ENCODE measurements at places on chromosomes 1 and 21.

DNA sequence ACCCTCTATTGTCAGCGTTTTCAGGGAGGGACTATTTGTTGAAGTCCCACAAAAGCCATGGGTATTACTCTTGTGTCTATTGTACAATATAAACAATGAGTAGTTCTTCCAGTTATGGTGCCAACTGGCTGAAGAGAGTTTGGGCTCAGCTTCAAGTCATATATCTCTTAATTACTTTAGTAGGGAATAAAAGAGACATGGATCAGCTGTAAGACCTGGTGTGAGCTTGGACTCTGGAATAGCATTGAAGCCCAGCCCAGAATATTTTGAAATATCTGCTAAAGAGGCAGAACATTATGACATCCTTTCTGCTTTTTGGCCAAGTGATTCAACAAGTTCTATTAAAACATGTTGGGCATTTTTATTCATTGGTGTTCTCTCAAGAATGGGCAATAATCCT is 224.9 kb downstream of the BACH1 start:
- peak; percentile 82 for DNase-seq

- no peak for DNase-seq
Measured at GRCh38 chr1:180515364-180515763, 13.0 kb upstream of the ACBD6 start.

- DNase-seq: no peak
Measured at GRCh38 chr1:30616759-30617158, 106.6 kb downstream of the MATN1 start.

GRCh38 chr1:111212634-111213335 is 12.3 kb upstream of the DENND2D start:
- no peak for DNase-seq

DNA sequence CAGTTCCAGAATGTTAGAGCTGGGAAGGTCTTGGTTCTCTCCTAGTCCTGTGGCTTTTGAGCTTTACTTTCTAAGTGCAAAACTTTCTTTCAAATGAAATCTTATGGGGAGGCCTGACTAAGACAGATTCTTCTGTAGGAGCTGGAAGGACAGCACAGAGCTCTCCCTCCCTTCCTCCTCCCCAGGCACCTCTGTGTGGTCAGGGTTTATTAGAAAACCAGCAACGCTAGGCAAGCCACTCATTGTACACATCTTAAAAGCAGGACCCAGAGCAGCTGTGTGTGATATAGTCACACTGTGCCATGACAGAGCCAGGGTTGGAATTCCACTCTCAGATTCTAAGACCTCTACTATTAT is 241.1 kb upstream of the RAB4A start:
- DNase-seq: no peak

GRCh38 chr1:58572690-58573089 is 4.4 kb downstream of the TACSTD2 start:
- DNase-seq: no peak

DNA sequence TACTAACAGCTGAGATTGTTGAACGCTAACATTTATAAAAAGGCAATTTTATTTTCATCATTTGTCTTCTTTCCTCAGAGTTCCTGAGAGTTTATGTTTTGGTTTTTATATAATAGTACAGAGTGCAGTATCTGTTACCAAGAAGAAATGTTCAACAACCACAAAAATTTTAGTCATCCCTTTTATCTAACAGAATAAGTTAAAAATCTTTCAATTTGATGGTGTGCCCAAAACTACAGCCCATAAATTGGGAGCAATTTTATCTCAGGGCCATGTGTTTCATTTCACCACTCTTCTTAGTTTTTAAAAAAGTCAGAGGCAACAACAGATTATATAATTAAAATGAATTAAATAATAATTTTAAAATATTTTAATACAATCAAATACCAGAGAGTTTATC is 37.1 kb downstream of the NEXN start:
- DNase-seq: peak; percentile 80

DNA sequence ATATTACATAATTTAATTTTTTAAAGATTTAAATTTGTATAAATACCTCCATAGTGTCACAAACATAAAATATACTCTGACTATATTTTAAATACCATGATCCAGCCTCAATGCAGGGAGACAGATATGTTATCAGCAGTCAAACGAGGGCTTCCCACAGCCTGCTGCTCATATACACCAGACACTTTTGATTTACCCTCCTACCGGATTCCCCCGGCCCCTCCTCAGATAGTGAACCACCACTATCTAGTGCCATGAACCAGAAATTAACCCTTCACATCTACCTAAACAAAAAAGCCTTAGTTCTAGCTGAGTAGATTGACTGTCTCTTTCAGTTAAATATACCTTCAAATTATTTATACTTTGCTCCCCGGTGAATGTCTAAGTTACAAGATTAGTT is 52.4 kb upstream of the C1orf53 start:
- DNase-seq: no peak

DNA sequence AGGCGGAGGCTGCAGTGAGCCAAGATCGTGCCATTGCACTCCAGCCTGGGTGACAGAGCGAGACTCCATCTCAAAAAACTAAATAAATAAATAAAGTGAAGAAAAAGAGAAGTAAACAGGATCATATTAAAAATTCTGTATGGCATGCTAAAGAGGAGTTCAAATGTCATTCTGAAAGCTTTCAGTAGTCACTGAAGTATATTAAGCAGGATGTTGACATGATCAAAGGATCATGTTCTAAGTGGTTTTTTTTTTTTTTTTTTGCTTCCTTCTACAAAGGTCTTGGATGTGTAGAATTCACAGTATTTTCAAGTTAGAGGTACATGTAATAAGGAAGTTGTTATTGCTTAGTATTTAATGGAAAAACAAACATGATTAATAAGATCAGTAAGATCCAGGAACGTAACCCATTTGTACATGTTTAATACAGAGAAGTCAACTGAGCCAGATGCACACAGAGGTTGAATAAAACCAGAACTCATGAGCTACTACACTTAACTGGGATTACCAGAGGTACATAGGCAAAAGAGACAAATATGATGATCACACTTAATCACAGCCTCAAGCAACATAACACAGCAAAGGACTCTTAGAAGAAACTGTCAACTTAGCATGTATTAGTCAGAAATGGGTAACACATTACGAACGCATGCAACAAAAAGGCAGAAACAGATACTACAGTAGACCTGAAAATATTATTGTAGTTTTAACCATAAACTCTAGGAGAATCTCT is 12.2 kb downstream of the CDC42BPA start:
- no peak for DNase-seq

DNA sequence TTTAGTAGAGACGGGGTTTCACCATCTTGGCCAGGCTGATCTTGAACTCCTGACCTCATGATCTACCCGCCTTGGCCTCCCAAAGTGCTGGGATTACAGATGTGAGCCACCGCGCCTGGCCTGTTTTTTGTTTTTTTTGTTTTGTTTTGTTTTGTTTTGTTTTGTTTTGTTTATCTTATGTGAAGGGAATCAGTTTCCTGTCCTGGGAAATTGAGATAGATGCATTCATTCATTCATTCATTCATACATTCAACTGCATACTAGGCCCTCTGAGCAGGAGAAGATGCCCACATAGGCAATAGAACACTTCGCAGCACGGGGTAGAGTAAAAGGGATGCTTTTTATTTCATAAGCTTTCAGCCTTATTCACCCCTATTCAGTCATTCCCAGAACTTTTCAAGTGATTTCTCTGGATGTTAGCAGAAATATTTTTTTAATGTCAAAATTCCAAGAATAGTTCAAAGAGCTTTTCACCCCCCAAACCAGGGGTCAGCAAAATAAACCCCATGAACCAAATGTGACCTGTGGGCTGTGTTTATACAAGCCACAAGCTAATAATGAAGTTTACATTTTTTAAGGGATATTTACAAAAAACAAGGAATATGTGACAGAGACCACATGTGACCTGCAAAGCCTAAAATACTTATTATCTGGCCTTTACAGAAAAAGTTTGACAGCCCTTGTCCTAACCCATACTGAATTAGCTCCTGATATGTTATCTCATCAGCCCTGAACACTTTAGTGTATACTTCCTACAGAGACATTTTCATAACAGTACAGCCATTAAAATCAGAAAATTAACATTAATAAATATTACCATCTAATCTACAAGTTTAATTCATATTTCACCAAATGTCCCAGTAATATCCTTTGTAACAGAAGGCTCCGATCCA is 127.1 kb downstream of the MAST2 start:
- DNase-seq: no peak

GRCh38 chr1:54671985-54672608 is 30.5 kb downstream of the MROH7 start:
- peak; percentile 65 for DNase-seq

GRCh38 chr1:191255354-191256054 is 777.8 kb upstream of the BRINP3 start:
- DNase-seq: no peak

DNA sequence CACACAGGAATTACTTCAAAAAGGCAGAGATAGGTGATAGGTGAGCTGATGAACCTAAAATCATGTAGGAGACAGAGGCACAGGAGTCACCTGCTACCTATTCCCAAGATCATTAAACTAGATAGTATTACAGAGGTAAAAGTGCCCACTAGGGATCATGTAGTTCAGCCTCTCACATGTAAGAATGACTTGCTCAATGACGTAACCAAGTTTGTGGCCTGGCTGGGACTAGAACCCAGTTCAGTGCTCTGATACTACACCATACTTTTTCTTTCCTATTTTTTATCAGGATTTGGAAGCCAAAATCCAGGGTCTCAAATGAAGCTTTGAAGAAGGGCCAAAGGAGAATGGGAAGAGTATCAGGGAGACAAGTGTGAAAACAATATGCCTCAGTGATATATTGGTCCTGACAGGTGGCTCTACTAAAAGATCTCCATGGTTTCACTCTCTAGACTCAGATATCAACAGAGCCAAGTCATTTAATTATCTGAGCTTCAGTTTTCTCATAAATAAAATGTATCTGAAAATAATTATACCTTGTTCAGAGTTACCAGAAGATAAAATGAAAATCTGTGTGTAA is 87.3 kb upstream of the SLFNL1 start:
- DNase-seq: peak; percentile 46

- DNase-seq: no peak
Measured at GRCh38 chr1:226305184-226305583, 3.8 kb downstream of the LIN9 start.

DNA sequence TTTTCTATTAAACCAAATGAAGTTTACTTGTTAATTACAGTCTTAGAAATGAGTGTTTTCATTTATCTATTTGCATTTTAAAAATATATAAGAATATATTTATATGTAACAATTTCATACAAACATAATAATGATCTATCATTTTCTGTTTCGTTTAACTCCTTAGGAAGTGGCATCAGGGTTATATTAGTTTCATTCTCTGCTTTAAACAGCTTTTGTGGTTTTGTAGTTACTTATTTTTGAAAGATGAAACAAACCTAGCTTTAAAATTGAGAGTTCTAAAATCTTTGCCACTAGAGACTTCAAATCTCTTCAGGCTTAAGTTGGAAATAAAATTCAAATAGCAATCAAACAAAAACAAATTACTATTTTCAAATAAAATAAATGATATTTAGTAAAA is 2110.6 kb downstream of the MRPL39 start:
- DNase-seq: no peak

DNA sequence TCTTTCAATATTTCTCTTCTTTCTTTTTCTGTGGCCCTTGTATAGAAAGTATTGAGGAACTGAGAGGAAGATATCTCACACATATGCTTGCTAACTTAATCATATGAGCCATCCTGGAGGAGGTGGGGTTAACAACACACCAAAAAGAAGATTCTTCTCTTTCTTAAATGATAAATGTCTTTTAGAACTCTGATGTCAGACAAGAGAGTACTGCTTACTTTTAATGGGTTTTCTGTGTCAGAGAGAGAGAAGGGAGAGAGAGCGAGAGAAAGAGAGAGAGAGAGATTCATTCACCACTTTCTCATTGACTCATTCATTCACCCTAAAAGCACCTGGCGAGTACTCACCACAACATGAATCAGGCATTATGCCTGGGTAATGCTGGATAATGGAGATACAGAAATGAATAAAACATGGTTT is 250.3 kb upstream of the SGIP1 start:
- no peak for DNase-seq

DNA sequence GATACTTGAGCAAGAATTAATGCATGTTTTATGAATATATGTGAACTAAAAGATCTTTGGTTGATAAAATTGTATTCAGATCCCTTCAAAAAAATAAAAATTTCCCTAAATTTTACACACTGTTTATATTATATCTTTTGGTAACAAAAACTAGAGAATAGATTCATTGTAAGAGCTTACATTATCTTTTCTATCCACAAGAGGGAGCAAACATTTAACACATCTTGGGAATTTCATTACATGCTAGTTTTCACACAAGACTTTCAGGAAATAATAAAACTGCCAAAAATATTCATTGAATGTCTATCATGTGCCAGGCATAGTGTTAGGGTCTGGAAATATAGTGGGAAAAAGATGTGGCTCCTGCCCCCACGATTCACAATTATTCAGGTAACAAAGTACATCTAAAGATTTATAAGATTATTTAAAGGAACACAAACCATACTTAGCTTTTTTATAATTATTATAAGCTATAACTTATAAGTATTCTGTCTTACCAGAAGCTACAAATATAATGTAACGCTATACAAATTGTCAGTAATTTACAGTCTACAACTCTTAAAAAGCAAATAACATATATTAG is 30.6 kb downstream of the FAF1 start:
- peak; percentile 80 for DNase-seq

DNA sequence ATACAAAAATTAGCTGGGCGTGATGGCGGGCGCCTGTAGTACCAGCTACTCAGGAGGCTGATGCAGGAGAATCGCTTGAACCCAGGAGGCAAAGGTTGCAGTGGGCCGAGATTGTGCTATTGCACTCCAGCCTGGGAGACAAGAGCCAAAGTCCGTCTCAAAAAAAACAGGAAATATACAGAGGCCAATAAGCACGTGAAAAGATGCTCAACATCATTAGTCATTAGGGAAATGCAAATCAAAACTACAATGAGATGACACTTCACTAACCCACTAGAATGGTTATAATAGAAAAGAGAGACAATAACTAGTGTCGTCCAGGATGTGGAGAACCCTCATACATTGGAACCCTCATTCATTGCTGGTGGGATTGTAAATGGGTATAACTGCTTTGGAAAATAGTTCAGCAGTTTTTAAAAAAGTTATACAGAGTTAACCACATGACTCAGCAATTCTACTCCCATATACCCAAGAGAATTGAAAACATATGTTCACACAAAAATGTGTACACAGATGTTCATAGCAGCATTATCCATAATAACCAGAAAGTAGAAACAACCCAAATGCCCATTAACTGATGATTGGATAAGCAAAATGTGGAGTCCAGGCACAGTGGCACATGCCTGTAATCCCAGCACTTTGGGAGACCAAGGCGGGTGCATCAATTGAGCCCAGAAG is 6.4 kb upstream of the E2F2 start:
- peak; percentile 69 for DNase-seq

- no peak for DNase-seq
Measured at GRCh38 chr1:210364479-210364878, 35.8 kb downstream of the HHAT start.

GRCh38 chr1:66275601-66276023 is 258.3 kb upstream of the SGIP1 start:
- DNase-seq: no peak

DNA sequence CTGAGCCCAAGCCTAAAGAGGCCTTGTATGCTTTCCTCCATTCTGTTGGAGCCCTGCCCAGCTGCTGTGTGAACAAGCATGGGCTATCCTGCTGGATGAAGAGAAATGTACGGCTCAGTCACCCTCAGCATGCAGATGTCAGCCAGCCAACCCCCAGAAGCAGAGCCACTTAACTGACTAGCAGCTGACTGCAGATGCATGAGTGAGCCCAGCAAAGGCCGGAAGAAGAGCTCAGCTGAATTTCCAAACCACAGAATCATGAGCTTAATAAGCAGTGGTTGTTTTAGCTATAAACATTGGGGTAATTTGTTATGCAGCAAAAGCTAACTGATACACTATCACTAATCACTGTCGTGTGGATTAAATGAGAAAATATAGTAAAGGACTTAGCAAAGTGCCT is 39.0 kb downstream of the FOXO6 start:
- no peak for DNase-seq
